NCI-H1092 (cell line): ENCODE measurements at places on chromosomes 5 and 9.

GRCh38 chr5:84304599-84304998, 80.1 kb downstream of the EDIL3 start:
- no peak for DNase-seq

- no peak for DNase-seq
Measured at GRCh38 chr9:94757158-94757557, 30.7 kb downstream of the AOPEP start.

- no peak for DNase-seq
Measured at GRCh38 chr9:8713149-8713810, 913.7 kb upstream of the DMAC1 start.

DNA sequence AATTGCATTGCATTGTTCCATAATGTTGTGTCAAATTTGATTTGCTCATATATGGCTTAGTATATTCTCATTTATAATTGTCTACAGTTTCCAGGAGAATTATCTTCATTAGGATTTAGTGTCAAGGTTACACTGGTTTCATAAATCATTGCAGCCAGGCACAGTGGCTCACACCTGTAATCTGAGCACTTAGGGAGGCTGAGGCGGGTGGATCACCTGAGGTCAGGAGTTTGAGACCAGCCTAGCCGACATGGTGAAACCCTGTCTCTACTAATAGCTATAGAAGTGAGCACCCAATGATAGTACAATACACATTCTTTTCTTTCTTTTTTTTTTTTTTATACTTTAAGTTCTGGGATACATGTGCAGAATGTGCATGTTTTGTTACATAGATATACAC, 282.5 kb downstream of the KIAA0825 start:
- no peak for DNase-seq

DNA sequence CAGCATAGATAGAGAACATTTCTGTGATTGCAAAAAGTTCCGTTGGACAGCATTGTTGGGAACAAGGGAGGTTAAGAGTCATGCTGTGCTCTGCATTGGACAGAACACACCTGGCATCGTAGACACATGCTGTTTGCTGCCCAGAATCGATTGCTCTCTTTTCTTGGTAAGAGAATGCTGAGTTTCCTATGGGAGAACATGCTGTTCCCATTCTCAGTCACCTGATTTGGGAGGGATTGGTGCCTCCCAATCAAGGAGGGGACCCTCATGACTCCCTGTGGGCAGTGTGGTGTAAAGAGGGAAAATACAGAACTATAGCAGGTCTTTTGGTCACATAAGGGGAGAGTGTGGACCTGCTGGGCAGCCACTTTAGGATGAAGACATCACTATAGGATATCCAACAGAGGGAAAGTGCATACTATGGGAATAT, 555.4 kb upstream of the CLINT1 start:
- no peak for DNase-seq

GRCh38 chr9:107539427-107540163, 50.0 kb upstream of the KLF4 start:
- no peak for DNase-seq

GRCh38 chr9:10274175-10274574, 338.6 kb downstream of the PTPRD start:
- no peak for DNase-seq

DNA sequence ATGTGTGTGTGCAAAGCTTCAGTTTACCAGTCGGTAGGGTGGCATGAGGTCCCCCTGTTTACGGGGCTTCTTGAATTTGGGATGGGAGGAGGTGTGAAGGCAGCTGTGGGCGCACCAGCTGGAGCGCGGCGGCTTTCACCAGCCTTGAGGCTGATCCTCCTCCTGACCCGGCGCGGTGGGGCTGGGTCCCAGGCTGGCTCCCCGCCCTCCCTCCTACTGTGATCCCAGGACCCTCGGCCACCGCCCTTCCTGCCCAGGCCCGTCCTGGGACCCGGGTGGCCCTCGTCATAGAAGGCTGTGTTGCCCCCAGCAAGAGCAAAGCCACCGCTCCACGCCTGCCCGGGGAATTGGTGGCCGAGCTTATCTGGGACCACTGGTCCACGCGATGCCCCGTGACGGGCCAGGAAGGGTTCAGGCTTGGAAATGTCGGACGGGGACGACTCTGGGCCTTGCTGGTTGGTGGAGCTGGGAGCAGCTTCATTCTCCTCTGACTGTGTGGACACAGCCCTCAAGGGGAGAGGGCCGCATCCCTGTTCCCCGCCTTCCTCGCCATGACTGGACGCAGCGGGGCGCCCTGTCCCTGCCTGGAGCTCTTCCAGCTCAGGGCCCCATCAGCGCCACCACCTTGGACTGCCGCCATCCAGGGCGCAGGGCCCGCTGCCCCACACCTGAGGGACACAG, 271.1 kb upstream of the IRX1 start:
- no peak for DNase-seq

DNA sequence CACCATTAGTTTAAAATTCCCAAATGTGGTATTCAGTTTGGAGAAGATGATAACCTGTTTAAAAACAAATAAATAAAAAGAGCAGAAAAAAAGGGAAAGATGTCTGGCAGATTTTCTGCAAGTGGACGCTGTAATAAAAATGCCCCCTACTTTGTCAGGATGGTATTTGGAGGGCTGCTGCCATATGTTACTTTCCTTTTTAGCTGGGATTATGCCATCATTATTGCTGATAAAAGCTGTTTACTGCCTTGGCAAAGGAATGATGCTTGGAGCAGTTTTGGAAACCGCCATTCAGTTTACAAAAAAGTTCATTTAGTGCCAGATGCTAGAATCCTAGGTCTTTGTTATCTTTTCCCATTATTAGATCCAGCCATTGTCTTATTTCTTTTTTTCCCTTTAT, 104.8 kb downstream of the PBX3 start:
- peak; percentile 35 for DNase-seq

GRCh38 chr5:122545986-122546385, 228.9 kb upstream of the SNX2 start:
- no peak for DNase-seq

- no peak for DNase-seq
Measured at GRCh38 chr5:68953875-68954617, 139.8 kb upstream of the SLC30A5 start.

DNA sequence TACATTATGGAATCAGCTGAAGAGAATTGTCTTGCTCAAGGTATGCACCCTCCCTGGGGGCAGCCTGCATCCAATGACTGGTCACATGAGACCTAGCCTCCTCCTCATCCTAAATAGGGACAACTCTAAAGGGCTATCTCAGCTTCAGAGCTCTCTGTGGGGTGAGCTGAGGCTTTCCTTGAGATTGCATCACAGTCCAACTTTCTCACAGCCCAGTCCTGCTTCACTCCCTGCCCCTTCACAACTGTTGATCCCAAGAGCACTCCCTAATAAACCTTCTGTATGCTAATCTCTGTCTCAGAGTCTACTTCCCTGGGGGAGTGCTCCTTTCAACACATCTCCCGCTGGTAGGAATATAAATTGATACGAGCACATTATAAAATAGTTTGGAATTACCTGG, 44.1 kb upstream of the ERBIN start:
- no peak for DNase-seq

- DNase-seq = no peak
Measured at GRCh38 chr5:127647361-127647958, 1.4 kb upstream of the CTXN3 start.

DNA sequence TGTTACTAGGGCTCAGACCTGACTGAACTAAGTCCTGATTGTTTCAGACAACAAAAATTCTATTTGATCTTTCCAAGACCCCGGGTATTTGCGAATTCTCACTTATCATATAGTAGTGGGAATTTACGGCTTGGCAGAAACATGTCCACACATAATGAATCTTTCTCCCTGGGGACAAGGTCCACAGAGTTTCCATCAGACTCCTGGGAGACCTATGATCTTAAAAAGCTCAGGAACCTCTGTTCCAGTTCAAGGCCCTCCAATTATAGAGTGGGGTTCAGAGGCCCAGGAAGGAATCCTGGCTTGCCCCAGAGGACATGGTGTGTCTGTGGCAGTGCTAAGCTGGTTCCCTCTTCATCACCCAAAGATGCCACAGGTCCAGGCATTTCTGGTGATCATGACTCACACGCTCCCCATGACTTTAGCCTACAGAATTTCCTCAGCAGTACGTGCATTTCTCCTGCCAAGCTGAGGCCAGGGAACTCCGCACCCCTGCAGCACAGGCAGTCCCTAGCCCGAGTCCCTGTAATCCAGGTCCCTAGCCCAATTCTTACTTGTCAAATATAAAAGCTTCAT, 12.6 kb downstream of the RAPGEF1 start:
- DNase-seq = no peak

DNA sequence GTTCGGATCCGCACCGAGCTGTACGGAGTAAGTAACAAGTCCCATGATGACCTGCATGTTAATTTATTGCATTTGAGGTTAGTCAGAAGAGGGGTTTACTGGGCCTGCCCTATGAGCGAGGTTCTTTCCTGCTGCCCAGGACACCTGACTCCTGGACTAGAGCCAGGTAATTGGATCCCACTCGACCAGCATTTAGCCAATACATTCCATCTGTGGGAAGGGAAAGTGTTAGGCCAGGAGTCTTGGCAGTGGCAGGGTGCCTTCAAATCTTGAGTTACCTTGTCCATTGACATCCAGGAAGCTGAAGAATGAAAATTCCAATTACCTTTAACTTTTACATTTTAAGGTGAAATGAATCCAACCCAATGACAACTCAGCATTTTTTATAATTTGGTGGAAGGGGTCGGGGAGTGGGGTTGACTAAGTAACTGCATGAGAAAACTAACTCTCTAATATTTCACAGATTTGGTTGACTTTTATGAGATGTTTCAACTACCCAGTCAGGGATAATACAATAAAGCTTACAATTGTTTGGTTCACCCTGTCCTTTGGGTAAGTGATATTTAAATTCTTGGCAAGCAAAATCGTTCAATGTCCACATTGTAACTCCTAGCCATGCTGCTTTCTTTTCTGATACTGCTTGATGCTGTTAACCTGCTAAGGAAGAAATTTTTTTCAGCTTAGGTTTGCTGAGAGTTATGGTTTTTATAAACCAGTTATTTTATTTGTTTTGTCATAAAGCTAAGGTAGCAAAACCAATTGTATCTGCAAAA, 111.6 kb upstream of the IQGAP2 start:
- DNase-seq = no peak
